ENCODE measurements at places on chromosomes 16 and 17.

- peak; percentile 48 for DNase-seq
These were observed 253.4 kb downstream of the SNX29 start for GRCh38 chr16:12229759-12230594.

GRCh38 chr17:76554131-76554530 is 14.3 kb downstream of the PRCD start:
- no peak for DNase-seq

DNA sequence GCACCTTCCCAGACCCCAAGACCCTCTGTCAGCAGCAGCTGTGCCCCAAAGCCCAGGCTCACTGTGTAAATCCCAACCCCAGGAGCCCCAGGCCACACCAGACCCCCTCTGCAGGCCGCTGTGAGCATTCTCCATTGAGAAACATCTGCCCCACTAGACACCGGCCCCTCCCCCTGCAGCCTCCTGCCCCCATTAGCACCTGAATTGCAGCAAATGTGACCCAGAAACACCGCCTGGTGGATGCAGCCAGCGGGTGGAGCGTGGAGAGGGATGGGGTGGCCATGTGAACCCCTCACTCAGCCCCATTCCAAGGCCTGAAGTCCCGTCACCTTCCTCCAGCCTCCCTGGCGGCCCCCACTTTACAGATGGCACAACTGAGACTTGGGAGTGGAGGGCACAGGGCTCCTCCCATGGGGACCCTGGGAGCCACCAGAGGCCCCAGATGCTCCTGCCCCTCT is 2.2 kb downstream of the UBALD1 start:
- DNase-seq = peak; percentile 15

GRCh38 chr17:43328650-43329049 is 70.1 kb upstream of the ARL4D start:
- no peak for DNase-seq

- no peak for DNase-seq
These were observed 650.4 kb upstream of the RBFOX1 start for GRCh38 chr16:6682142-6682811.

DNA sequence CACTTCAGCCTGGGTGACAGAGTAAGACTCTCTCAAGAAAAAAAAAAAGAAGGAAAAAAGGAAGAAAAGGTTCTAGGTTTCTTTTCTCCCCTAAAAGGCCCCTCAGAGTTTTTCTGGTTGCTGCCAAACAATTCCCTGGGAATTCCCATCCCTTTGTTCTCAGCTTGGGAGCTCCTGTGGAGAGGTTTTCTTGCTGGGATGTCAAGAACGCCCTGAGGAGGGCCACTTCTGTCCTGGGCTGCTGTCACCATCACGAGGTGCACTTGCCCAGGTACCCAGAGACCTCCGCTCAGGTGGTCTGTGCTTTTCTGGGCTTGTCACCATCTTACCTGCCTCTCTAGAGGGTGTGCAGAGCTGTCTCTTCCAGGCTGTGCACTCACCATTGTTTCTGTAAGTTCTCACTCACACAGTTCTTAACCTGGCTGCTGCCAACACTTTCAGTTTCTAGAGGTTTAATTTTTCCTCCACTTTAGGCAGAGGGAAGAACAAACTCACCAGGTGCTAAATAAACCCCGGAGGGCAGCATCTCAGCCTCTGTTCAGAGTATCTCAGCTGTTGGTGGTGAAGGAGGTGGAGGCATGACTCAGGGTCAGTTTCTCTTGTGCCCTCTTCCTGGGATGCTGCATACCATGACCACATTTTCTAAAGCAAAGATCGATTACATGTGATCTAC is 2.4 kb upstream of the COX6A2 start:
- DNase-seq = no peak

DNA sequence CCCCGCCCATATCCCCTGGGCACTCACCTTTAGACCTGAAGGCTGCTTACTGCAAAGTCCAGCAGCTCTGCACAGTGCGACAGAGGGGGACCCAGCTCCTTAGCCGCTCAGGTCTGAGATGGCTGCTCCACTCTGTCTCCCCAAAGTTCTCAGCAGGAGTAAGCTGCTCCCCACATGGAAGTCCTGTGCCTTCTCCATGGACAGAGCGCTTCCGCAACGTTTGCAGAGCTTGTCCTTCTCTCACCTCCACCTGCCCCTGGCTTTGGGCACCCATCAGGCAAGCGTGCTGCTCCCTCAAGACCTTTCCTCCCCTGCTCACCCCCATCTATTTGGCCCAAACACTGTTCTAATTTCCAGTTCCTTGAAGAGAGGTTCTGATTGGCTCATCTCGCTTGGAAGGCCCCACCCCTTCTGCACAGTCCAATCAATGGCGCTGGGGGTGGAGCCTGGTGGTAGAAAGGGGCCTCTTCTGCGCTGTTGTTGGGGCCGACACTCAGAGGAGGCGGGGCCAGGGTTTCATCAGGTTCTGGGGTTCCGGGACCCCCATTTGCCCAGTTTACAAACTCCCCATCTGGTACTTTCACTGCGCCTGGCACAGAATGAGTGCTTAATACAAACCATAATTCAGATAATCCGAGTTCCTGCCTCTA is 137.2 kb downstream of the CYLD start:
- DNase-seq = no peak

- DNase-seq = no peak
These were observed 5.5 kb upstream of the SRL start for GRCh38 chr16:4247460-4247784.

GRCh38 chr16:1645914-1646525 is 32.1 kb upstream of the JPT2 start:
- DNase-seq = no peak

- DNase-seq = no peak
These were observed 22.1 kb downstream of the TMEM114 start for GRCh38 chr16:8568231-8568617.

- no peak for DNase-seq
These were observed 39.2 kb downstream of the IFT140 start for GRCh38 chr16:1572673-1573072.

GRCh38 chr17:36524428-36524876 is 10.2 kb downstream of the MYO19 start:
- DNase-seq = no peak

DNA sequence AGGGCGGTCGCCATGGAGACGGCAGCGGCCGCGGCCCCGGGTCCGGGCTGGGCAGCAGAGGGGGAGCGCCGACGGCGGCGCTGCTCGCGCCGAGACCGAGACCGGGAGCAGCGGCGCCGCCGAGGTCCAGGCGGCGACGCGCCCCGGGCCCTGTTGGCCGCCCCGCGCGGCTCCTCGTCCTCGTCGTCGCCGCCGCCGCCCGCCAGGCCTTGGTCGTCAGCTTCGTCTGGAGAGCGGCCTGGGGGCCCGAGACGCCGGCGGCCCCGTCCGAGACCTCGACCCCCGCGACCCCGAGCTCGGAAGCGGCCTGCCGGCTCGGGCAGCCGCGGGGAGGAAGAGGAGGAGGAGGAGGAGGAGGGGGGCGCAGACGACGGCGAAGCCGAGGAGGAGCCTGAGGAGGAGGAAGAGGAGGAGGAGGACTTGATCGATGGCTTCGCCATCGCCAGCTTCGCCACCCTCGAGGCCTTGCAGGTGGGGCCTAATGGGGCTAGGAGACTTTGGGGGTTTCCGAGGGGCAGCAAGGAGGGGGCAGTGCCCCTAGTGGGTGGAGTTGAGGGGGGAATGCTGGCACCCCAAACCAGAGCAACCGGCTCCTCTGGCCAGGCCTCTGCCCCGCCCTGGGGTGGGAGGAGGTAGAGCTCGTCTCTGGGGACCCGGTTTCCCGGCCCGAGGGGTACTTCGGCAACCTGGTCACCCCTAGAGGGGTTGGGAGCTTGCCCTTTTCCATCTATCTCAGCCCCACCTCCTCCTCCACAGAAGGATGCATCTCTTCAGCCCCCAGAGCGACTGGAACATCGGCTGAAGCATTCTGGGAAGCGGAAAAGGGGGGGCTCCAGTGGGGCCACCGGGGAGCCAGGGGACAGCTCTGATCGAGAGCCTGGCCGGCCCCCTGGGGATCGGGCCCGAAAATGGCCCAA is 1.5 kb downstream of the FBRS start:
- DNase-seq = peak; percentile 50

DNA sequence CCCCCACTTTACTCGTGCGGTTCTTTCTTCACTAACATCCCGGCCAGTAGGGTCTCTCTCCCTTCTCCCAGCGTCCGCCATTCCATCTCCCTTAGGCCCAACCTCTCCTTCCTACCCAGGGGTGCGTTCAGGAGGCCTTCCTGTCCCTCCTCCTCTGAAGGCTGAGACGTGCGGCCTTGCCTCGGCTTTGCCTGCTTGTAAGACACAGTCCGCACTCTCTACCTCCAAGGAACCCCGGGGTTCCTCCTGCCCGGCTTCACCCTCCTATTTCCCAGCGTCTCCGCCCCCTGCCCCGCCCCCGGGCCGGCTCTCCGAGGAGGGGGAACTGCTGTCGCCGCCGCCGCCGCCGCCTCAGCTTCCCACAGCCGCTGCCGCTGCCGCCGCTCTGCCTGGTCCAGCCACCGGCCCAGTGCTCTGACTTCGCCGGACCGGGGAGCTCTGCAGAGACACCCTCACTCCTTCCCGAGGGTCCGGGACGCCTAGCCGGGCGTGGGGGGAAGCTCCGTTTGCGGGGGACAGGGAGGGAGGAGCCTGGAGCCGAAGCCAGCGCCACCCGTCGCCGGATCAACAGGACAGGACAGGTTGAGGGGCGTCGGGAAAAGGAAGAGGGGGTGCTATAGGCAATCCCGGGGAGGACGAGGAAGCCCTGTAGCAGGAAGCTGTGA is 1.2 kb upstream of the FGF11 start:
- DNase-seq = peak; percentile 38

GRCh38 chr17:18959071-18959844 is 7.3 kb downstream of the SLC5A10 start:
- no peak for DNase-seq

DNA sequence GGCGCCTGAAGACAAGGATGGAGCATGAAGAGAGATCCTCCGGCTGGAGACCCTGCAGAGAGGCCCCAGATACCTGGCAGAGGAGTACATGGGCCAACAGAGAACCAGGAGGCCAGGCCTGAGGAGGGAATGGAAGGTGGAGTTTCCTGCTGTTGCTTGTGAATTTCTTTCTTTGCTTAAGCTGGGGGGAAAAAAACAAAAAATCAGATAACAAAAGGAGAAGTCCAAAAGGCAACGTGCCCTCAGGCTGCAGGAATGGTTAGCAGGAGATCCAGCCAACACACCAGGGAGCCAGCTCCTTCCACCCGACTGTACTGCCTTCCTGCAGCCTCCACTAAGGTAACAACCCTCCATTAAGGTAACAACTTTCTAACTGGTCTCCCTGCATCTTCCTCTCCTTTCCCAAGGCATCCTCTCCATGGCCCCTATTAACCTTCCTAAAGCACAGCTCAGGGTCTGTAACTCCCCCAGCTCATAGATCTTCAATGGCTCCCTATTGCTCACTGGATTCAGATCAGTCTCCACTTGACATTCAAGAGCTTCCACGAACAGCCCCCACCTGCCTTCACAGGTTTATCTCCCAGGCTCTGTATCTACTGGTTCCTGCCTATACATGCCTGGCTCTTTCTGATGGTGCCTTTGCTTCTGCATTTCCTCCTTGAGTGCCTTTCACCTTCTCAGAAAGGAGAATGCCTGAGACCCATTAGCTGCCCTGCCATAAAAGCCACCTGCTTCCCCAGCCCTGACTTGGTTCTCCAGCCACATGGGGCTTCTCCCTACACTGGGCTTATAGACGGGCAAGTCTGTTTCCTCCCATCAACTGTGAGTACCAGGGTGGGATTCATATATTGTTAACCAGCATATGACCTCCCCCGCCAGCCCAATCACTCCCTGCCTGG is 725 bp upstream of the ARL5C start:
- DNase-seq = no peak

DNA sequence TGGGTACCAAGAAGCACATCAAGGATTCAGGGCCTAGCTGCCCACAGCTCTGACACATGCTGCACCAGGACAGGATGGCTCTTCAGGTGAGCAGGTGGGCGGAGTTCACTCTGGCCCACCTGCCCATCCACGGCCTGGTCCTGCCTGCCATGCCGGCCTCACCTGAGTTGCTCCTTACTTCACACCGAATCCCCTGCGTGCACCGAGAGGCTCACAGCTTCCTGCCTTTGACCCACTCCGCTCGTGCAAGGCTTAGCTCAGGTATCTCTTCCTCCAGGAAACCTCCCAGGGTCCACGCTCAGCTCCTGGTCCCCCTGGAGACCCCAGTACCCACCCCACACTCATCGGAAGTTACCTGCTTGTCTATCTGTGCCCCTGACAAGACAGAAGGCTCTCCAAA is 21.6 kb upstream of the TNRC6C start:
- DNase-seq = no peak

DNA sequence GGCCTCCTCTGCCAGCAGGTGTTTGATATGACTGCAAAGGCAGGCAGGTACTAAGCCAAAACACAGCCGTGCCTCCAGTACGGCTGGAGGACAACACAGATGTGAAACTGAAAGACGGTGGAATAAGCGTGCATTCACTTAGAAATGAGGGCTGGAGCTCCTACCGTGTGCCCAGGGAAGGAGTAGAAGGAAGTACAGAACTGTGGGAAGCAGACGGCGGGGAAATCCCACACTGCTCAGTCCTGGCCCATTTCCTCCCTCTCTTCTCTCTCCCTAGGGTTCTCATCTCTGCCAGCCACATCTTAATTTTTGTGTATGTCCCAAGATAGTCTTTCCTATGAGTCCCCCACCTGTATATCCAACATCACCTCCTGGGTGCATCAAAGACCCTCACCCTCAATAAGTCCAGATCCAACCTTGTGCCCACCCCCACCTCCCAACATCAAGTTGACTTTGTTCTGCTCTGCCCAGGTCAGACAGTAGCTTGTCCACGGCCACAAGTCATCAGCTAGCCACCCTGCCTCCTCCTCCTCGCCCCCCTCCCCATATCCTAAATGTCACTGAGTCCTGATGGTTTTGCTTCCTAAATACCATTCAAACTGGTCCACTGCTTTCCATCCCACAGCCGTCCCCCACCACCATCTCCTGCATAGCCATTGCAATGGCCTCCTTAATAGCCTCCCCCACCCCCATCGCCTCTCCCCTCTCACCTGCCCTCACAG is 77.1 kb upstream of the RPL38 start:
- no peak for DNase-seq

GRCh38 chr16:49128740-49129139 is 152.9 kb downstream of the CBLN1 start:
- DNase-seq = no peak

DNA sequence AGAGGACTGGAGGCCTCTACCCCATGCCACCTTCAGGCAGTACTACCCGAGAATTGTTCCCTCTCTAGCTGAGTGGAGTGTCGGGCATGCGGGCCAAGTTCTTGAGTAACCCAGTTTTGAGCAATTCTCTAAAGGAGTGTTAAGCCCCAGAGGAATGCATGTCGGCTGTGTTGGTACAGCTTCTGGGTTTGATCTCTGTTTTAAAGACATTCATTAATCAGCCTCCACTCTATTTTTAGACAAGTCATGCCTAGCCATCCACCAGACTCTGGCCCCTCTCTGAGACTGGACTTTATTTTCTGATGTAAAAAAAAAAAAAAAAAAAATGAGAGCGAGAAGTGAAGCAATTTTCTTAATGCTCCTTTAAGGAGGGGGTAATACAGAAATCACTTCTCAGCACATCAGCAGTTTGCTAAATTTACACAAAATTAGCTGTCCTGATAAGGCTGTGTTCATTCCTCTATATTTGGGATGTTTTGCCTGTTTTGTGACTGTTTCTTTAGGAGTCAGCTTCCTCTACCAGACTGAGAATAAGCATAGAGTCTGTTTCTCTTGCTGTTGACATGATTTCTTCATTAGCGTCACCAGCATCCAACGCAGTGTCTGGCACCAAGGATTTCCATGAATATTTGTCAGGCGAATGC is 88.7 kb downstream of the AXIN2 start:
- DNase-seq = peak; percentile 89

Measured in adipocyte (in vitro differentiated cells).